NCI-H1092 treated with DMSO at 0.1 percent for 48 hours (cell line): ENCODE measurements at places on chromosomes 12 and 14.

- DNase-seq: no peak
Observed at GRCh38 chr12:14396071-14396470, 30.6 kb downstream of the ATF7IP start.

GRCh38 chr12:96061323-96061722 lies 25.9 kb upstream of the LTA4H start:
- DNase-seq: no peak

GRCh38 chr12:13179211-13180074 lies 17.1 kb upstream of the EMP1 start:
- peak; percentile 6 for DNase-seq

- DNase-seq: no peak
Observed at GRCh38 chr12:88472775-88473174, 107.5 kb downstream of the KITLG start.

DNA sequence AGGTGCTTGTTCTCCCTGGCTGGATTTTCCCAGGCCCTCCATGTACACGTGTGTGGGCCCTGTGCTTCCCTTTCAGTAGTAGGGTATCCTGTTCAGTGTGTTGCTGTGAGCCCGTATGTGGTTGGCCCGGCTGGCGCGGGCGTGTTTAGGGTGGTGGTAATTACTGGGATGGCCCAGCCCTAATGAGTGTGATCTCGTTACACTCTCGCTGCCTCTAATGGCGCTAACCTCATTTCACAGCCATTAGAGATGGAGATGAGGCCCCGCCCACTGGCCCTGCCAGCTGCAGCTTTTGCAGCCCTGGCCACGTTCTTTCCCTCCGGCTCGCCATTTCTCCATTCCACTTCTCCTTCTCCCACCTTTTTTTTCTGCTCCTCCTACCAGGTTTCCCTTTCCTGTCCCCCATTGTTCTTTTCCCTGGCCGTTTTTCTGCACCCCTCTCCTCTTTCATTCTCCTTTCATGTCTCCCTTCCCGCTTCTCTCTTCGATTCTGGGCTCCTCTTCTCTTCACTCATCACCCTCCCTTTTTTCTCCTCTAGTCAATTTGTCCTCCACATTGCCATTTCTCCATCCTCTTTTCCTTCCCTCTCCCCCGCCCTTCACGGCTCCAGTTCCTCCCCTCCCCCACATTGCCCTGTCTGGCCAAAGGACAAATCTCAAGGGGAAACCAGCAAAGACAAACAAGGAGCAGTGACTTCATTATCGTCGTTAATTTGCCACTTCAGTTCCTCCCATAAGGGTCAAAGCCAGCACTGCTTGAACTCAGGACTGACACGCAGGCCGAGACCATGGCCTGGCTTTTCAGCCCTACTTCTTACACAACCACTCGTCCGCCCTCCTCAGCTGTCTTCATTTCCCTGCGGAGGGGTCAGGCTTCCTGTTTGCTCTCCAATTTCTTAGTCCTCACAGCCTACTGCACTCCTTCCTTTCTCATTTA lies 6.8 kb downstream of the ZFHX2 start:
- DNase-seq: peak; percentile 63

GRCh38 chr14:52131640-52132320 lies 62.9 kb upstream of the NID2 start:
- DNase-seq: peak; percentile 95

- no peak for DNase-seq
Observed at GRCh38 chr14:45559626-45560025, 306.6 kb upstream of the MIS18BP1 start.

DNA sequence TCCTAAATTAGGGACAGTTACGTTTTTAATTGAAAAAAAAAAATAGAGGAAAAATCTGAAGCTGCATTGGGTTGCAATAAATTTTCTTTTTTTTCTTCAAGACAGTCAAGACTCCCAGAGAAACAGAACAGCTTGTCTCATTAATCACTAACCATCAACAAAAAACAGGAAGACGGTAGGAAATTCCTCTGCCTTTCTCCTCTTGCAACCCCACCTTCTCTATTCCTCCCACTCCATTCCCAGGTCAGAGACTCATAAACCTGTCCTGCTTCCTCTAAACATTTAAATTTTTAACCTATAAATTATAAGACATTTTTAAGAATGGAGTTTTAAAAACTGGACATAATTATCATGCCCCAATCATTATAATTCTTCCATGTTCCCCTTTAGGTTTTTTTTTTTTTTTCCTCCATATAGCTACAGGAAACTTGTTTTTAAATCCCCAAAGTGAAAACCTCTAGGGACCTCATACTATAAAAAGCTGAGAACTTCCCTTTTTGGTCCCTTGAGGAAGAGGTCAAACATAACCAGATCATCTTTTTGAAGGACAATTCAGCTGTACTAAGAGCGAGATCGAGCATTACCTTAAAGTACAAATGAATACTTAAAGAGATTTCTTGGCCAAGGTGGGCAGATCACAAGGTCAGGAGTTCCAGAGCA lies 36.0 kb downstream of the CPM start:
- no peak for DNase-seq

DNA sequence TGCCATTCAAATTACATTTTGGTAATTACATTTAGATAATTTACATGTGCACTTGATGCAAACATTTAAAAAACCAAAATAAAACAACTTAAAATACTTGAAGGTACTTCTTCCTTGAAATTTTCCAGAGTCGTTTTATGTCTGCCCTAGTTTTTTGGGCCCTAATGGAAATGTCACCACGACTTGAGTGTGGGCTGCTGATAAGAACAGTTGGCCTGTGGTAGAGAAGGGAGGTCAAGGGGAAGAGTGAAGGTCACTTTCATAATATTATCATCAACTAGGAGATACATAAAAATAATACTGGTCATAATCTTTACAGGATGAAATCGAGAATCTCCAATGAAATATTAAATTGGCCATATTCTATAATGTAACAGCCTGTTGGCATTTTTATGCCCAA lies 23.1 kb downstream of the ZDHHC17 start:
- no peak for DNase-seq

- DNase-seq: peak; percentile 10
Observed at GRCh38 chr12:1162081-1162760, 171.2 kb downstream of the ERC1 start.

GRCh38 chr14:53915364-53916014 lies 41.1 kb downstream of the BMP4 start:
- no peak for DNase-seq

DNA sequence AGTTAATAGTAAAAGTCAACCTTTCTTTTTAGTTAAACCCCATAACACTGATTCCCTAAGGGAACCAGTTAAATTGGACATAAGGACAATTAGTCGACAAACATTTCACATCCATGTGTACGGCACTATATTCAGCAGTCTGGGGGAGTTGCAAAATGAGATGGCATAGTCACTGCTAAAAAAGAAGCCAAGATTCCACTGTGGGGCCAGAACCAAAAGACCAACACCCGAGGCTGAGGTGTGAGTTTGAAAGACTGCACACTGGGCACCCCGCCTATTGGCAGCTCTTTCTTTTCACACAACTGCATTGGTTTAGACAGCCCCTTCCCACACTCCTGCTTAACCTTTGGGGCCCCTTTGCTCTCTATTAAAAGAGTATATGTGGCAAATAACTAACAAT lies 16.7 kb downstream of the SETD3 start:
- no peak for DNase-seq

DNA sequence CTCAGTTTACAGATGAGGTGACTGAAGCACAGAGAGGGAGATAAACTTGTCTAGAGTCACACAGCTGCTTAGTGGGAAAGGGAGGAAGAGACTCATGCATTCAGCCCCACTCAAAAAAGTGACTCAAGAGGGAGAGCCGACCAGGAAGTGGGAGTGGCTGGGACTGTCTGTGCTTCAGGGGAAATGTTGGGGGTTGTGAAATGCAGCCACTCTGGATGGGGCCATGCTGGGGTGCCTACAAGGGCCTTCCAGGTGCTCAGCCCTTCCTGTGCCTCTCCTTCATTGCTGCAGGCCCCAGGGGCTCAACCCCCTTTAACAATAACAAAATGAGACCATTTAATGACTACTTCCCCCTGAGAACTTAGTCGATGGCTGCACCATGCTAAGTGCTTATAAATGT lies 41.8 kb downstream of the CACNA1C start:
- no peak for DNase-seq

DNA sequence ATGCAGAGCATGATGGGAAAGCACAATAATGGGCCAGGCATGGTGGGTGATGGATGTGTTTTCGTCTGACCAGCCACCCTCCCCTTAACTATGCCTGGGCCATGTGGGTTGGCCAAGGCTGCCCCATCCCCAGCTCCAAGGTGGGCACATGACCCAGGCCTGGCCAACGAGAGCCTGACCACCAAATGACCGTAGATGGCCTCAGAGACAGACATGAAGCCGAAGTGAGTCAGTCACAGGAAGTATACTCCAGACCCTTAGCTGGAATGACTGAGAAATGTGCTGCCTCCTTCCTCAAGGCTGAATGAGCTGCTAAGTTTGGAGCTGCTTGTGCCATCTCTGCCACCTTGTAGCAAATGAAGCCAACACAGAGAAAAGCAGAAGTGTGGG lies 233.6 kb downstream of the BCL11B start:
- DNase-seq: no peak

DNA sequence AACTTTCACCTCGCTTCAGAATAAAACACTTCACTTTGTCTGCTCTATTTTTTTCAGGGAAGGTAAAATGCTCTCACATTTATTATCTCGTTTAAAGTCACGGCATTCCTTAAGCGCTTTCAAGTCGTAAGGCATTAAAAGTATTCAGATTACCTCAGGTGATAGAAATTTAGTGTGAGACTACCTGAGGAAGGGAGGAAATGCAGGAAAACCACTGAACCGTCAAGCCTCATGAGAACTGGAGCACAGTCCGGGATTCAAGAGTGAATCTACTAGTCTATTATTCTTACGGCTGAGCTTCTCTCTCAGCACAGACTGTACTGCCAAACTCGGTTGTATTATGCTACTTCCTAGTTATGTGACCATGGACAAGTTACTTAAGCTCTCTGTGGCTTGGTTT lies 8.3 kb upstream of the PPFIBP1 start:
- no peak for DNase-seq

- peak; percentile 39 for DNase-seq
Observed at GRCh38 chr14:61462566-61463193, 141.3 kb downstream of the PRKCH start.

DNA sequence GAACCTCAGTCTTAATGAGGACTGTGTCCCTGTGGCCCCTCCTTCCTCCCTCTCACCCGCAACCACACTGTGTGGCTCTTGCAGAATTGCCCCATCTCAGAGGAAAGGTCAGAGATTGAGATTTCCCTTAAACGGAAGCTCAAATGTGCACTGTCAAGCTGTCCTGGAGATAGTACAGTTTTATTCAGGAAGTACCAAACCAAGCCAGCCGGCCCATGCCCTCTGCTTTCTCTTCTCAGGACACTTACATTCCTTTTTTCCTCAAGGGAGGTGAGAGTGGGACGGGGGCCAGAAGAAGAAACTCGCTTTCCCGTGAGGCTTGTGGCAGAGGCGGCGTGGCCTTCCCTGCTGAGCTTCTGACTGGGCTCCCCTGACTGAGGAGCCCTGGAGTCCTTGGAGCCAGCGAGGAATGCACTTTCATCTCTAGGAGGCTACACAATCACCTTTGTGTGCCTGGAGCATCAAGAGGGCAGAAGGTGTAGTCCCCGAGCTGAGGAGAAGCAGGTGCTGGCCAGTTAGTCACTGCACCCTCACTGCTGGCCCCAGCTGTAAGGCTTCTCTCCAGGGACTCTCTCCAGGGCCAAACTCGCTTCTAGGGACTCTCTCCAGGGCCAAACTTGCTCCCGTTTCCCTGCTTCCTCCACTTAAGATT lies 24.1 kb upstream of the ATP2A2 start:
- no peak for DNase-seq

DNA sequence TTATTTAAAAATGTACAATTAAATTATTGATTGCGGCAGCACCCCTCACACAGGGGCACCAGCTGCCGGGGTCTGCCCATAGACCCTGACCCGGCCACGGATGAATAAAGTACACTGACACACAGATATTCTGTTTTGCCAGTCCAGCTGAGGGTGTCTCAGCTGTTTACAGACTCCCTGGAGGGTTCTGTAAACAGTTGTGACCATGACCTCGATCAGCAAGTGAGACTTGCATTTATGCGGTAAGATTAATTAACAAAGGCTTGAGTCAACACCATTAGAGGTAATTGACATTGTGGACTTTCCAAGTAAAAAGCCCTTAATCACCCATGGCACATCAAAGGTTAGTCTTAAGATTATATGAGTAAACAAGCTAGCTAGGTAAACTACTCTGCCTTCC lies 94.3 kb downstream of the FUT8 start:
- DNase-seq: peak; percentile 66

GRCh38 chr14:87251011-87251410 lies 742.0 kb downstream of the GALC start:
- no peak for DNase-seq

DNA sequence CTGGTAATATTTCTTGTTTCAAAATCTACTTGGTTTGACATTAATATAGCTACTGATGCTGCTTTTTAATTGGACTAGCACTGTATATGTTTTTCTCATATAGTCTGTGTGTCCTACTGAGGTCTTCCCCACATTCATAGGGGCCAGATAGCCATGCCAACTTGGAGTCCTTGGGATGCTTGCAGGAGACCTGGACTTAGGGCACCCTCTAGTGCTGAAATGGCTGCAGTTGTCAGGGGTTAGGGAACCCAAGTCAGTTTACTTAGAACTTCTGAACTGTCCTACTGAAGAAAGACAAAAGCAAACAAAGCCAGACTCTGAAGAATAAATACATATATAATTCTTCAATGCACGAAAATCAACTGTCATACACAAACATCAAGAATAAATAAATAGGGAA lies 279.9 kb upstream of the SYT1 start:
- DNase-seq: peak; percentile 3

DNA sequence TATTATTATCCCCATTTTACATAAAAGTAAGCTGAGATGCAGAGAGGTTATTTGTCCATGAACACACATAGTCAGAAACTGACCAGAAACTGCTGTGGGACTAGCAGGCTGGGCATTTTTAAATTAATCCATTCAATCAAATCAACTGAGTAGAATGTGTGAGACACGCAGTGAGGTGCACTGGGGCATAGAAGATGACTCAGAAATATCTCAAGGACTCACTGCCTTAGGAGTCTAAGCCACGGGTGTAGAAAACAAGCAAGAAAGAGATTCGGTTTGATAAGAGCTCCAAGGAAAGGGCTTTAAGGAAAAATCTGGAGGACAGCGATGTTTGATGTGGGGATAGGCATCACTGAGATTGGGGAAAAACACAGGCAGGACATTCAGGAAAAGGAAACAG lies 127.8 kb downstream of the ANO2 start:
- no peak for DNase-seq

DNA sequence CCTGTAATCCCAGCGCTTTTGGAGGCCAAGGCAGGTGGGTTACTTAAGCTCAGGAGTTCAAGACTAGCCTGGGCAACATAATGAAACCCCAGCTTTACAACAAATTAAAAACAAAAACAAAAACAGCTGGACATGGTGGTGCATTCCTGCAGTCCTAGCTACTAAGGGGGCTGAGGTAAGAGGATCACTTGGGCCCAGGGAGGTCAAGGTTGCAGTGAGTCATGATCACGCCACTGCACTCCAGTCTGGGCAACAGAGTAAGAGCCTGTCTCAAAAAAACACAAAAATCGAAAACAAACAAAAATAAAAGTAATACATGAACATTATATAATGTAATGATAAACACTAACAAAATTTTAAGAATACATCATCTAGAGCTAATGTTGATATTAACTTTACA lies 46.2 kb upstream of the GRIP1 start:
- DNase-seq: no peak

GRCh38 chr12:113823016-113823415 lies 143.1 kb downstream of the RBM19 start:
- no peak for DNase-seq
